Upper lobe of right lung (tissue), 1 donor: ENCODE measurements at places on chromosomes 1 and 21. TPM values are rescaled to one million over a fixed set of nuclear protein-coding genes. Genes with fewer than 3 reads are reported as not detected.

The CRYAA gene
- not detected for total RNA-seq

The HTR6 gene
- total RNA-seq: not detected

DNA sequence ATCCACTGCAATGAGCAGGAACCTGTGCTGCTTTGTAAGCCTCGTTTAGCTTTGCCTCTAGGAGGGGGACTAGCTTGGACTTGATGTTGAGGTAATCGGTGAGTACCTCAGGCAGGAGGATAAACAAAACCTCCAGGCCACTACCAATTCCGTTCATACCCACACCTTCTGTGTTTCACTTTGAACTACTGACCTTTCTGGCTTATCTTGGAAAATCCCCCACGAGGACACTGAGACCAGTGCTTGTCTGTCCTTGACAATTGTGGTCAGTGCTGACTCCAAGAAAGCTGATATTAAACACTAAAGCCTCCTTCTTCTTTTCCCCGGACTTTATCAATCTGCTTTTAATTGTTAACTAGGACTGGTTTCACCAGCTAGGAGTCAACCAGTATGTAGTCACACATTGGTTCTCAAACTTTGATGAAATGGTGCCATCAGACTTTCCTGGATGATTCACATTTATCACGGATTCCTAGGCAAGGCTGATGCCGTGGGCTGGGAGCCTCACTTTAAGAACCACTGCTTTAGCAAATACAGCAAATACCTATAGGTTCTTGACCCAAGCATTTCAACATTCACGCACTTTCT lies 52.7 kb downstream of the TGFB2 start:
- no peak for DNase-seq

GRCh38 chr1:91872000-91872399 lies 14.0 kb downstream of the TGFBR3 start:
- DNase-seq: no peak

- no peak for DNase-seq
These were observed 1414.3 kb upstream of the B3GALT2 start for GRCh38 chr1:194600716-194601115.

DNA sequence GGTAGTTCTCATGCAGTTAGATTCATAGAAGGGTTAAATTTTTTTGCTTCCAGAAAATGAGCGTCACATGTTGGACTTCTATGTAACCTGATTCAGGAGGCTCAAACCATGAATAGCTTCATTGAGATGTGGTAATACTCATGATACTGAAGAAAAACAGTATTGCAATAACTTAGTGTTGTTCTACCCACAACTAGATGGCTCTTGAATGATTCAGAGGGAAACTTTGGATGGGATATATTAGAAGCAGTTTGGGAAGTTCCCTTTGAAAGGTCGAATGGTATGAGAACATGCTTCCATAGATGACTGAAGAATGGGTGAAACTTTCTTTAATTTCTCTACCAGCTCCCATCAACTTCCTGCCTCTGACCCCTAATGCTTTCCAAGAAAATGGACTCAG lies 211.7 kb upstream of the PTGFR start:
- no peak for DNase-seq

DNA sequence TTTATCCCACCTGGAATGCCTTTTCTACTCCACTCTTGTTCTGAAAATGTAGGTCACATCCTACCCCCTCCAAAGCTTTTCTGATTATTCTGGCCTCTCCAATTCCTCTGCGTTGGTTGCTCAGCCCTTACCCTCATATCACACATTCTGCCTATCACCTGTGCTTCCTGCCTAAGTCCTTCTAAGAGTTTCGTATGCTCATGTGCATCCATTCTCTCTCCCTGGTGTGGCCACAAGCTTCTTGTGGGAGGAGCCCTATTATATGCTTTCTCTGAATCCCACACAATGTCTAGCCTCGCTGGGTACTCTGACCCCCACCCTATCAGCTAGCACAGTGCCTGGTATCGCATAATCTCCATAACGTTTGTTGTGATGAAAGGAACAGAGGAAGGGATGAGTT lies 54.2 kb downstream of the CD58 start:
- DNase-seq: no peak

DNA sequence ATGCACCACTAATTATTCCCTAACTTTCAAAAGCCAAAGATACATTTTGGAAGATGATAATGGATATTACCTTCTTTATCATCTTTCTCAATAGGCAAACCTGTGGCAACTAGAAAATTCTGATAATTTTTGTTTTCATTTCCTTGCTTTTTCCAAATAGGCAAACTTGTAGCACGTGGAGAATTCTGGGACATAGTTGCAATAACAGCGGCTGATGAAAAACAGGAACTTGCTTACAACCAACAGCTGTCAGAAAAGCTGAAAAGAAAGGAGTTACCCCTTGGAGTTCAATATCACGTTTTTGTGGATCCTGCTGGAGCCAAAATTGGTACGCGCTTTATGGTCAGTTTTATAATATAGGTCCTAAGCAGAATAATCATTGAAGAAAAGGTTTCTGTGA lies 1.5 kb downstream of the FPGT start:
- DNase-seq: no peak

DNA sequence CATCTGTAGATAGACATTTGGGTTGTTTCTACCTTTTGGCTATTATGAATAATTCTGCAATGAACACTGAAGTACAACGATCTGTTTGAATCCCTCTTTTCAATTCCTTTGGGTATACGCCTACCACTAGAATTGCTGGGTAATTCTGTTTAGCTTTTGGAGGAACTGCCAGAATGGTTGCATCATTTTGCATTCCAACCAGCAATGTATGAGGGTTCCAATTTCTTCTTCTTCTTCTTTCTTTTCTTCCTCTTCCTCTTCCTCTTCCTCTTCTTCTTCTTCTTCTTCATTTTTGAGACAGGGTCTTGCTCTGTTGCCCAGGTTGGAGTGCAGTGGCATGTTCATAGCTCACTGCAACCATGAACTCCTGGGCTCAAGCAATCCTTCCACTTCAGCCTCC lies 13.8 kb upstream of the THEM5 start:
- DNase-seq: no peak

DNA sequence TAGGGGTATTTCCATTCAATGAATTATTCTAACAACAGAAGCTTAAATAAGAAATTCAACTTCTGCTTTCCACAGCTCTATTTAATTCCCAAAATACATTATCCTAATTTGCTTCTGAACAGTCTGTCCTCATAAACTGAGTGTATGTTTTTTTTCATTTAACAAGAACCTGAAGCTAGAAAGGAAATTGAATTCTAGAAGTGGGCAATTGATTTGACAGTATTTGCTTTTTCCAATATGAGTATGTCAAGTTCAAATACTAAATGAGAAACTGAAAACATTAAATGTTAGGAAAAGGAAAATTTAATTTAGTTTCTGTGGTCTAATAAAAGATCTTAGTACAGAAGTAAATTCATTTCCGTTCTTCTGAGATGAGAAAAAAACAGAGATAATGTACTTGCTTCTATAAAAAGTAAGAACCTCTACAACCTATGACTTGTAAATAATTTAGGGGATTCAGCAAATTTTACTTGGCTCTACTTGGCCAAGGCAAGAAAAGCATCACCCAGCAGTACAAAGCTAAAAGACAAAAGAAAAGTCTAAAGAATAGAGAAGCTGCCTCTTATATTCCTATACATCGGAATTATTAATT lies 31.1 kb downstream of the RAB3GAP2 start:
- no peak for DNase-seq

DNA sequence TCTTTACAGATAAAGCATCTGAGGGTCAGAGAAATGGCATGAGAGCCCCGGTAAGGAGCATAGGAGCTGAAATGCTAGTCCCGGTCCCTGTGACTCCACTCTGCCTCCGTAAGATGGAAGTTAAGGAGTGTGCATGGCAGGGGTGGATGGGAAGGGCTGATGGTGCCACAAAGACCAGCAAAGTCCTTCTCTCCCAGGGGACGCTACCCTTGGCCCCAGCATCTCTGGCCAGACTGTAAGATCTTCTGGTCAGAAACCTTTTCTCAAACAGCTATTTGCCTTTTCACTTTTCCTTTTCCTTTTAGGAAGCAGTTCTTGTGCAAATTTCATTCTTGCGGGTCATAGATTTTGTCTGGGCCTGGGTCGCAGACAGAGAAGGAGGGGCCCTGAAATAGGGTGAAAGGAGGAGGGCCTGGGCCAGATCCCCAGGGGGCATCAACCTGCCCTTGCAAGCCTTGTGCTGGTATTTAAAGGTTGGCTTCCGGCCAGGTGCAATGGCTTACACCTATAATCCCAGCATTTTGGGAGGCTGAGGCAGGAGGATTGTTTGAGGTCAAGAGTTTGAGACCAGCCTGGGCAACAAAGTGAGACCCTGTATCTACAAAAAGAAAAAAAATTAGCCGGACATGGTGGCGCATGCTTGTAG lies 14.4 kb upstream of the EPS8L3 start:
- DNase-seq: peak; percentile 46

GRCh38 chr1:3352299-3352951 lies 102.0 kb upstream of the ARHGEF16 start:
- no peak for DNase-seq
